ENCODE measurements at places on chromosomes 13 and 19.

- DNase-seq, result no peak
Observed at GRCh38 chr13:113840541-113841352, 23.1 kb downstream of the GAS6 start.

- no peak for DNase-seq
Observed at GRCh38 chr13:40492511-40492910, 173.9 kb downstream of the FOXO1 start.

- DNase-seq, result no peak
Observed at GRCh38 chr13:23859455-23859854, 29.7 kb downstream of the MIPEP start.

DNA sequence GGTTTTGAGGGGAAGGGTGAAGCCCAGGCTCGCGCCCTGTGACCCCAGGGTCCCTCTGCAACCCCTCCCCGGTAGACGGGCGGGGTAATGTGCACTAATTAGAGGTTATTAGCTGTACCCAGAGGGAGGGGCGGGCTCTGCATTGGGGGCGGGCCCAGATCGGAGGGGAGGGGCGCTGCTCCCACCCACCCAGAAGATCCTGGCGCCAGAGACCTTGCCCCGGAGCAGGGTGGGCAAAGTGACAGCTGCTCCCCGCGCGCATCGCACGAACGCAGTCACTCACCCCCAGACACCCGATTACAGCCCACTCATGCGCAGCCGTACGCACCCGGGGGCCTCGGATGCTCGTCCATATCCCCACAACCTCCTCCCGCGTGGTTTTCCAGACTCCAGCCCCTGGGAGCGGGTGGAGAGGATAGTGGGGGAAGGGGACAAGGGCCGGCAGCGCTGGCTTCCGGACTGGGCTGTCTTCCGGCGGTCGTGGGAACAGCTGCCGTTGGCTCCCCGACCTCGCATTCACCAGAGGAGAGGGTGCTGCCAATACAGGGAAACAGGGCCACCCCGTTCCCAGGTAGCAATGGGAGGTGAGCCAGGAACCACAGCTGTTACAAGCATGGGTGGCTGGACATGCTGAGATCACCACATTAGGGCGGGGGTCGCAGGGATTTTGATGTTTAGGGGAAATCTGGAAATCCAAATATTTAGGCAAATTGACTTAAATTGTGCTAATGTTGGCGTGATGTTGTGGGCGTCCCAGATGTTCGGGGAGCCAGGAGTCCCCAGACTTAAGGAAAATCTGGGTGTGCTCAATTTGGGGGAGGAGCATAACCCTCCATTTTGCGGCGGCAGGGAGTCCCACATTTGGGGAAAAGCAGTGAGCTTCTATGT, 2.9 kb upstream of the HOOK2 start:
- no peak for DNase-seq

DNA sequence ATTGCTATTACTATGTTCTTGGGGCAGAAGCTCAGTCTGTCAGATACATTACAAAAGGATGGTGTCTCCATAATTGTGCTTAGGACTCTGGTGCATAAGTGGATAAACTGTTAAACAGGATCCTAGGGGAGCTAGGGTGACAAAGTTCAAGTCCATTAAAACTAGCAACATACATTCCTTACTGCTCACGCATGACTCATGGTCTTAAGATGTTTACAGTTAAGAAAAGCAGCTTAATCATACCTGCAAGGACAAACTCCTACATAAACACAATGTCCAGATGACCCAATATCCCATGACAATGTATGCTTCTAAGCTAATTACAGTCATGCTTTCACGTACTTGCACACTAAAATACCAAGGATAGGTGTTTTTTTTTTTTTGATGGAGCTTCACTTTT, 3.5 kb upstream of the ZNF701 start:
- DNase-seq, result no peak

DNA sequence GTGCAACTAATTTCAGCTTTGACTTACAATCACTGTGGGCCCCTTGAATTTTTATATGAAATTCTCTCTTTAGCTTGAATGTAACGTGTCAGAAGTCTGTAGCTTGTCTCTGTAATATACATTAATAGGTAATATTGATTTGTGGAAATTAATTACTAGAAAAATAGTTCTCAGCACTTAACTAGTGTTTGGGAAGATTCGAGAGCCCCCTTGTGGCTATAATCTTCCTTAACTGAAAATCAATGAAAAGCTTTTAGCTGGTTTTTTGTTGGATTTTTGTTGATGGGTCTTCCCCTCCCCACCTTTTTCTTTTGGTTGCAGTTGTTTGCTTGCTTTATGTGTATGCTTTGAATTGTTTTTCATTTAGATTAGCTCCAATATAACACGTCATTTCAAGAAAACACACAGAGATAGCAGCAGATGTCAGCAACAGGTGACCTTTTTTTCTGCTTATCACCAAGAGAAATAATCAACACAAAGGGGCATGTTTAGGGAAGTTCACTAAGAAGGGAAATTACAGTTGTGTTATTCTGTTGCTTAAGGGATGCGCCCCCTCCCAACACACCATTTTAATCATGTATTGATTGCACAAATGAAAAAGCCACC, 176.8 kb downstream of the OXGR1 start:
- DNase-seq, result no peak

DNA sequence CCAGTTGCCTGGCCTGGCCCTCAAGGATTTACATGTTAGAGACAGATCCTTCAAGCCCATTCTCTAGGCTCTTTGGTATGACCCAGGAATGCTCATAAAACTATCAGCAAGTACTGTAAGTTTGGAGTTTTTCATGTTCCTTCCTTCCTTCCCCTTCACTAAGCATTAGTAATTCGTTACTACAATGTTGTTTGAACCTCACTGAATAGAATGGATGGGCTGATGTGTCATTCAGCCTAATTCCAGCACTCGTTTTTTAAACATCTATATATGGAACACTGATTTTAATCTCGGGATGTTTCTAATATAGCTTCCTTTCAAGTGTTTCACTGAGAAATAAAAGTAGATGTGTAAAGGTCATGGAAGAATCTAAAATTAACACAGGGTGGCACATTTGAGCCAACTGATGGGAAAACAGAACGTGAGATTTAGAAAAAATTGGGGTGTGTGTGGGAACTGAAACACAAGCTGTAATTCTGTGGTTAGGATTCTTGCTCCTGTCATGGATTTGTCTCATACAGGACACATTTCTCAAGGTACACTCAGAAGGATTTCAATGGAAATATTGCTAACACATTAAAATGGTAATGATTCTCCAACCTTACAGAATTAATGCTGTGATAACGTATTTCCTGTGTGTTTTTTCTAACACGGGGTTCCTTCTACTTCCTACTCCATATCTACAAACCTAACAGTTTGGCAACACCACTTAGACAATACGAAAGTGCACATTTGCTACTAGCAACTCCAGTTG, 93.4 kb downstream of the FLT1 start:
- DNase-seq, result no peak

GRCh38 chr19:13644645-13645044, 119.7 kb upstream of the MRI1 start:
- no peak for DNase-seq

DNA sequence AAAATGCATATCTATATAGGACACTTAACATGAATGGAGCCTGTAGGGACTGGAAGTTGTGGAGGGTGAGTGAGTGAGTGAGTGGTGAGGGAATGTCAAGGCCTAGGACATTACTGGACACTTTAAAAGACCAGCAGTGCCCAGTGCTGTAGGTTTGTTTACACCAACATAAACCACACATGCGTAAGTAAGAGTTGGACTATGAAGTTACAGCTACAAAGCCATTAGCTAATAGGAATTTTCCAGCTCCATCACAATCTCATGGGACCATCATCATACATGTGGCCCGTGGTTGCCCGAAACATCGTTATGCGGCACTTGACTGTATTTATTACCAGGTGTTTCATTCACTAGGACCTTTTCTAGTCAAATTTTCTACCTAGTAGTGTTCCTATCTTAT, 49.2 kb downstream of the LATS2 start:
- no peak for DNase-seq

DNA sequence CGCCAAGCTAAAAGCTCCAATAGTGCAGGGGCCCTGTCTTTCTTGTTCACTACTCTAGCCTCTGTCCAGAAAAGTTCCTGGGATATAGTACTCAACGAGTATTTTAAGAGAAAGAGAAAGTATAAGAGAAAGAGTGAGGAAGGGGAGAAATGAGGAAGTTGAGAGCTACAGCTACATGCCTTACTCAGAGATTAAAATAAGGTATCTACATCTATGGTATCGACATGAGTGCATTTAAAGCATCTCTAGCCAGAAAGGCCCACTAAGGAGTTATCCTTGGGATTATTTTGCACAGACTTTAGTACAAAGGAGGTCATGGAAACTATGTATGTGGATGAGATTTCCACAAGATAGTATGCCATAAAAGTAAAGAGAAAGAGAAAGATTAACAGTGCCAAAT, 28.5 kb downstream of the MYCBP2 start:
- no peak for DNase-seq

DNA sequence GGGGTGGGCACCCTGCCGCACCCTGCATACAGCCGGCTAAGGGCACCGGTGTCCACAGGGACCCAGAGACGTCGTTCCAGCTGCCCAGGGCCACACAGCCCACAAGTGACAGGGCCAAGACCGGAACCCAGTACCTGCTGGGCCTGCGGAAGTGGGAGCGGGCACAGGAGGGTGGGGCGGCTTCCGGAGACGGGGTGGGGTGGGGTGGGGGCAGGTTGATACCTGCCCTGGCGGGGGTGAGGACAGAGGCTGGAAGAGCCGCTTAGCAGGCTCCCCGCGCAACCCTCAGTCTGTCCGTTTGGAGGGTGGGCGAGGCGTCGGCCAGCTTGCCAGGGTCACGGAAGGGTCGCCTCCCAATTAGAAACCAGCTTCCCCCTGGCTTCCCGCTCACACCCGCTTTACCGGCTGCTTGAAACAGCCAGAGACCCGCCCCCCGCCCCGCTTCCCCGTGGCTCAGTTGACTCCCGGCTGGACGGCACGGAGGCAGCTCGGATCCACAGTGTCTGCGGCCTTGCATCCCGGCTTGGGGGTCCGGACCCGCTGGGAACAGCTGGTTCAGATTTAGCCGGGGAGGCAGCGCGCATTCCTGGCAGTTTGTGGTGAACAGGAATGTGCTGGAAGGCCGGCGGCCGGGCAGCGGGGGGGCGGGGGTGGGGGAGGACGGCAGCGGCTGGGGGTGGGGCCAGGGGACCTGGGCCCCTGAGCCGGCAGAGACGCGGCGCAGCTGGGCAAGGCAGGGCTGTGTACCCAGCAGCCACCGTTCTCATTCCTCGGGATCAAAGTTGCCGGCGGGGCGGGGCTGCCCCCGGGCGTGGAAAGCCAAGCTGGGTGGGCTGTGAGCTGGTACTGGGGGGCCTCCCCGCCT, 1.9 kb downstream of the CNN2 start:
- DNase-seq, result peak; percentile 71

- DNase-seq, result no peak
Observed at GRCh38 chr19:54439174-54439851, 9.7 kb upstream of the LENG8 start.

GRCh38 chr13:79341202-79341601, 64.9 kb downstream of the RBM26 start:
- DNase-seq, result no peak

DNA sequence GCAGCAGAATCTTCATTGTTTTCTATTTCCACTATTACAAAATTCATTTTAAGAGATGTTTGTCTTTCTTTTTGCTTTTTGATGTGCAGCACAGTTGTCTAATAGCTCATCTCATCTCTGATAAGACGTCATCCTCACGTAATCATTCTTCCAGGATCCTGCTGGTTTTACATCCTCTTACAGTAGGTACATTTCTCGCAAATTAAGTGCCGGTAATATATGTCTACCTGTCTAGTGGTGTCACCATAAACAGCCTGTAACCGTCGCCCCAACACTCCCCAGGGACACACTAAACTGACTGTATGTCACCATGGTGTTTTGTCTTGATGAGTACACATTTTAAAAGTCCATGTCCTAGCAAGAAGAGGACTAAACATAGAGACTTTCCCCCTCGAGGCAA, 94.5 kb upstream of the VSTM2B start:
- no peak for DNase-seq

- DNase-seq, result no peak
Observed at GRCh38 chr13:48585456-48585840, 52.6 kb upstream of the RCBTB2 start.

- no peak for DNase-seq
Observed at GRCh38 chr19:2412449-2412848, 14.9 kb downstream of the TIMM13 start.

GRCh38 chr13:37209621-37210580, 104.4 kb upstream of the CSNK1A1L start:
- no peak for DNase-seq

DNA sequence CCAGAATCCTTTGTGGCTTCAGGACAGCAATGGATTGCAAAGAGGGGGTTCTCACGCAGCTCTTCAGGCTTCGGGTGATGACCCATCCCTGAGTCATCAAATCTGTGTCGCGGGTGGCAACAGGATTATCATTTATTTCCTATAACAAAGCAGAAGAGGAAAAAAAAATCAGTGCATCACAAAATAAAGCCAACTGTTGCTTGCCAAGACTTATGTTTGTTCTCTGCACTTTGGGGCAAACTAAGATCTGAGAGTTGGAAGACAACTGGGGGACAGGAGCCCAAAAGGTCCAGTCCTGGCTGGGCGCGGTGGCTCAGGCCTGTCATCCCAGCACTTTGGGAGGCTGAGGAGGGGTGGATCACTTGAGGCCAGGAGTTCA, 6.4 kb downstream of the GNA15 start:
- peak; percentile 27 for DNase-seq

DNA sequence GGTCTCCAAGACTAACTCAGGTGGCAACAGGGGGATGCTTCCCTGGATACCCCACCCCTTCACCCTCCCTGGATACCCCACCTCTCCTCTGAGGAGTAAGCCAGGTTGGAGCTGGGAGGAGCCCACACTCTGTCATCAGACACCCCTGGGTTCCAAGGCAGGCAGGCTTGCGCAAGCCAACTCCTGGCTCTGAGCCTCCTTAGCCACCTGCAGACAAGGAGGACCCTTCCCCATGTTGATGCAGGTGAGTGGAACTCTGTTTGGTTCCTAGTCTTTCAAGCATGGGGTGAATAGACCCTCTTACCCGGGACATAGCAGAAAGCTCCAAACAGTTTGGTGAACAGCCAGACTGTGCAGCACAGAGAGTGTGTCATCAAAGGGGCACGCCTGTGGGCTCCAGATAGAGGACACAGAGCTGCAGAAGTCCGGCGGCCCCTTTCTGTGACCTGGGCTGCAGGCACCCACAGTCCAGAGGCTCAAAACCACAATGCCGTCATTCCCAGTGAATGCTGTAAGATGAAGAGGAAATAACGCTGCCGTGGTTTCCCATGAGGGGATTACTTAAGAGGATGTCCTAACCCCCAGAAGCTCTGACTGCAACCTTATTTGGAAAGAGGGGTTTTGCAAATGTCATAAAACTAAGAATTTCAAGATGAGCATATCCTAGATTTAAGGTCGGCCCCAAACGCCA, 12.1 kb upstream of the HAS1 start:
- DNase-seq, result peak; percentile 43
